EH (cell line): ENCODE measurements at places on chromosomes 1 and 21.

DNA sequence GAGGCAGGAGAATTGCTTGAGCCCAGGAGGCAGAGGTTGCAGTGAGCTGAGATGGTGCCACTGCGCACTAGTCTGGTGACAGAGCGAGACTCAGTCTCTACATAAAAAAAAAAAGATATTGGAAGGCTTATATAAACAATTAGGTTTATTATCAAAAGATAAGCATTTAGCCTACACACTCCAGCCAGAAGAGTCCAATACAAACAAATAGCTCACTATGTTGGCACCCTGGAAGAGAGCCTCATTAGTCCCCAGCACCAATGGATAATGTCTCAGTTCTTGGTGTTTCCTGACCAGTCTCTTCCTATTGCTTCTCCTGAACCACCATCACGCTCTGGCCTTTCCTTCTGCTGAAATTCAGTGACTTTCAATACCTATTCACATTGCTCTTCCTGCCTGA lies 48.6 kb upstream of the ATP1A1 start:
- DNase-seq = no peak

GRCh38 chr21:39874206-39874605 lies 7.0 kb downstream of the PCP4 start:
- no peak for DNase-seq

DNA sequence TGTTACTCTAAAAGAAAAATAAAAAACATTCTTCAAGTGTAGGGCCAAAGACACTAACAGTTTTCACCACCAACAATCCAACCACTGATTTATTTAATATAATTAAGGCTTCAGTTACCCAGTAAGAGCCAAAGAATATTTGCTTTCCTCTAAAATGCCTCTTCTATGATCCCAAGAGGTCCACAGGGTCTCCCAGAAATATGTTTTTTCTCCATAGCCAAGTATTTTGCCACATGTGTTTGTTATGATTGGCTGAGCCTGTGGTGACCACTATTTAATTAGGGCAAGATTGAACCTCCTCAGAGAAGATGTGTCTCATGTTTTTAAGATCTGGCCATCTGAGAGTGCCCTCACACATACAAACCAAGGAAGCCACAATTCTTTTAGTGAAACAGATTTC lies 135.9 kb downstream of the TPR start:
- peak; percentile 81 for DNase-seq

GRCh38 chr1:51175278-51175677 lies 60.8 kb upstream of the RNF11 start:
- no peak for DNase-seq

DNA sequence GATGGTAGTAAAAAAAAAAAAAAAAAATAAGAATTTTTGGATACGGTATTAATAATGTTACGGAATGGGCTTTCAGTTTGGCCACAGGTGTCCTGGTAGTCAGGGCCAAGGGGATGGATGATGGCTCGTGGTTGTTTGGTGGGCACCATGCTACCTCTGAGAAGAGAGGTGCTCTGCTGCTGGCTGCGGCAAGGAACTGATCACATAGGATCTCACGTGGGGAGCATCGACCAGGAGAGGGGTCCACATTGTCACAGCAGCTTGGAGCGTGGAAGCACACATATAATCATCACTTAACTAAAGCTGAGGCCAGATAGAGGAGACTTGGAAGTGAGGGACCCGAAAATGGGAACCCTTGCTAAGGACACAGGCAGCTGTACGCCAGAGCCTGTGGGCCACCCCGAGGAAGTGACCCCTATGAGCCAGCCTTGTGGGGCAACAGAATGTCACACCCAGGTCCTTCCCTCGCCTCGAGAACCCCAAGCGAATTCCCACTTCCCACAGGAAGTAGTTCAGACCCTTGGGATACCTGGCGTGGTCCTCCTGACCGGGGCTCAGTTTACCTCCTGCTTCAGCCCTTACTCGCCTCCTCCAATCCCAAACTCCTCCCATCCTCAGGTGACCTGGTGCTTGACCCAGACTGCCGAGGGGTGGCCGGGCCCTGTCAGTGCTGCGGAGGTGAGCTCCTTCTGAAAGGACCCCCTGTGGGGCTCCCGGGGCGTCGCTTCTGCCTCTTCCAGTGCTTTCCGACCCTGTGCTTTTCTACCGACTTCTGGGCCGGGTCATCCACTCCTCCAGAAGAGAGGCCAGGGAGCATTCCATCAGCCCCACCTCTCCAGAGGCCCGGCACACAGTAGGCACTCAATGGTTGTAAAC lies 222.0 kb downstream of the CAMTA1 start:
- no peak for DNase-seq

GRCh38 chr1:39609618-39610331 lies 29.7 kb downstream of the HEYL start:
- peak; percentile 43 for DNase-seq

DNA sequence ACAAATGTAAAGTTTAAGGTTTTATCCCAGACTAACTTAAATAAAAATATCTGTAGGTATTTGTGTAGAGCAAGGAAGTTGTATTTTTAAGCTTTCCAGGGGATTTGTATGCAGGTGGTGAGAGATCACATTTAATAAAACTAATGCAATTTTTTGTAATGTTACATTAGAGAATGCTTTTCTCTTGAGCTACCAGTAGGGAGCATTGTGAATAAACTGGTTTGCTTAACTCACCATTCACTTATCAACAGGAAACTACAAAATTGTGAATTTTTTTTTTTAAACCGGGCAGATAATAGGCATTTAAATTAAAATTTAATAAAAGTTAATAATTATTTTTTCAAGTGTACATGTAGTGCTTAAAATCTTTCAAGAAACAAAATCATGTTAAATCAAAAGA lies 78.6 kb downstream of the IVNS1ABP start:
- peak; percentile 33 for DNase-seq

DNA sequence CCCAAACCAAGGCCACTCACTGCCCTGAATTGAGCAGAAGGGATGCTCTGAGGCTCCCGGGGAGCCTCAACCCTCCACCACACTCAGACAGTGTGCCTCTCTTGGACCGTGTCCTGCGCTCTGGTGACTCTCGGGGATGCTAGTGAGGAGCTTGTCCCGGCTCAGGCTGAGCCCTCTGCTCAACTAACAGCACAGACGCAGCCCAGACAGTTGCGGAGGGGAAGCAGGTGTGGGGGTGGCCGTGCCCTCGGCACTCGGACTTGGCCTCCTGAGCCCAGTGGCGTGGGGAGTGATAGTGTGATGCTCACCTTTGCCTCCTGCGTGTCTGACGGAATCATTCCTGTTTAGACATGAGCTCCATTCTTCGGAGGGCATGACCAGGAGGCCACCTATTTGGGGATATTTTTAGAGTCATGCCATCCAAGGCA lies 15.4 kb upstream of the SLC19A1 start:
- no peak for DNase-seq

DNA sequence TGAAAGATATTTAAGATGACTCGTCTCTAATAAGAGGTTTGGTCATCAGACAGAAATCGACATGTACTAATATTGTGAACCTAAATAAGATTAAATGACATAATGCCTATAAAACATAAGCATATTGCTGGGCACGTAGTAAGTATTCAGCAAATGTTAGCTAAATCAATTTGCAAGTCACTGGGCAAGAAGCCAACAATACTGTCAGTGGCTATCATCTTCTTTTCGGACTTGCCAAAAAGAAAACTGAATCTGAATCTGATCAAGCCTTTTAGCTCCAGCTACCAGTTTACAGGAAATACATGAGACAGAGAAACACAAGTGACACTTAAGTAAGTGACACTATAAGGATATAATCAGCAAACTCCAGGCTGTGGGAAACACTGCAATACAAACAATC lies 46.0 kb downstream of the RPL5 start:
- DNase-seq = peak; percentile 34

DNA sequence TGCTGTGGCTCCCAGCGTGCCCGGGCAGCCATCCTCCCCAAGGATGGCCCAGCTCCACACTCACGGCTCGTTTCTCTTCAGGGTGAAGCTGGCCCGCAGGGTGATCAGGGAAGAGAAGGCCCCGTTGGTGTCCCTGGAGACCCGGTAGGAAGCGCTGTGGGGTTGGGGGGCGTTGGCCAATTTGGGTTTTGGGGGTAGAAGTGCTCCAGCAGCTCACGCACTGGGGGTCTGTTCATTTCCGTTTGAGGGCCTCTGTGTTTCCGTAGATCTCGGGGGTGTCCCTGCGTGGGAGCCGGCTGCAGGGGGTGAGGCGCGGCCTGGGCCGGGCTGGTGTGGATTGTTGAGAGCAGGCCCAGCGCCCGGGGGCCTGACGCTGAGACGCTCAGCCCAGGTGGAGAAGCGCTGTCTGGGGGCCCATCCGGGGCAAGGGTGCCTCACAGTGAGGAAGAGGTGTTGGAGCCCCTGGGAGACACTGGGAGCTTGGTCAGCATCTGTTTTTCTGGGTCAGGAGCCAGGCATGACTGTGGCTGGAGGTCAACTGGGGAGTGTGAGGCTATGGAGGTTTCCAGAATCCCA lies 12.6 kb downstream of the COL6A1 start:
- peak; percentile 32 for DNase-seq

DNA sequence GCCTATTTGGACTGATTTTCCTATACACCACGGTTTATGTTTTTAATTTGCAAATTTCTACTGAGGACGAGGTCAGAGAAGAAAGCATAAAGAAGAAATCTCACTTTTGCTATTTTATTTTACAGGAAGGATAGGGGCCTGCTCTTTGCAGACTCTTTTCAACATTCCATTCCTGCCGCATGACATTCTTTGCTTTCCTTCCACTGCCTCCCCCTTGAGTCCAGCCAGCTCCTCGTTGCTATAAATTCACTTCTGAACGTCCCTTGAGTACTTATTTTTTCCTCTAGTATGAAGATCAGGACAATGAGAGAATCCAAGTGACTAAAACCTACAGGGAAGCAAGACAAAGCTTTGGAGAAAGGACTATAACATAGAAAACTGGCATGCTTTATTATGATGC lies 53.4 kb upstream of the PTGFR start:
- DNase-seq = peak; percentile 40

DNA sequence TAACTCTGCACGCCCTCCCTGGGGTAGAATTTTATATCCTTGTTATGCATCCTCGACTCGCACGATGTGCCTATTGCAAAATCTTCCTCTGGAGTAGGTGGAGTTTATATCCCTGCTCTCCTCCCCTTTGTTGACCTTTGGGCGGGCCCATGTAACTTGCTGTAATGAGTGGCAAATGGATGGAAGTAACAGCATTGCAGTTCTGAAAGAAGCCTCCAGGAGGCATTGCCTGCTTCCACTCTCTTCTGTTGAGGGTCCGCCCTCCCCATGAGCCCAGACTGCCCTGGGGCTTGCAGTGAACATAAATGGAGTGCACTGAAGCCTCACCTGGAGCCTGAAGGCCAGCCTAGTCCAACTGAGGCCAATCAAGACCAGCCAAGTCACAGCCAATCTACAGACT lies 62.2 kb upstream of the GRIK3 start:
- no peak for DNase-seq

GRCh38 chr1:49163031-49163430 lies 386.3 kb upstream of the BEND5 start:
- DNase-seq = no peak

DNA sequence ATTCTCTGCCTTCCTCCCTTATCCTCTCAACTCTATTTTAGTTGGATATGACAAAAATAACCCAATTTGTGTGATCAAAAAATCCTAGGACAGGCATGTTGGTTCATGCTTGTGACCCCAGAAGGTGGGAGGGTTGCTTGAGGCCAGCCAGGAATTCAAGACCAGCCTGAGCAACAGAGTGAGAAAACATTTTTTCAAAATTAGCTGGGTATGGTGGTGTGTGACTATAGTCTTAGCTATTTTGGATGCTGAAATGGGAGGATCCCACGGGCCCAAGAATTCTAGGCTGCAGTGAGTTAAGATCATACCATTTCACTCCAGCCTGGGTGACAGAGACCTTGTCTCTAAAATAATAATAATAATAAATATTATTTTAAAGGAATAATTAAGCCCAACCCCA lies 1383.1 kb upstream of the ADGRL2 start:
- DNase-seq = peak; percentile 89

- no peak for DNase-seq
Observed at GRCh38 chr1:107794571-107794970, 170.4 kb downstream of the VAV3 start.

GRCh38 chr1:17562375-17562774 lies 22.9 kb downstream of the ARHGEF10L start:
- no peak for DNase-seq

DNA sequence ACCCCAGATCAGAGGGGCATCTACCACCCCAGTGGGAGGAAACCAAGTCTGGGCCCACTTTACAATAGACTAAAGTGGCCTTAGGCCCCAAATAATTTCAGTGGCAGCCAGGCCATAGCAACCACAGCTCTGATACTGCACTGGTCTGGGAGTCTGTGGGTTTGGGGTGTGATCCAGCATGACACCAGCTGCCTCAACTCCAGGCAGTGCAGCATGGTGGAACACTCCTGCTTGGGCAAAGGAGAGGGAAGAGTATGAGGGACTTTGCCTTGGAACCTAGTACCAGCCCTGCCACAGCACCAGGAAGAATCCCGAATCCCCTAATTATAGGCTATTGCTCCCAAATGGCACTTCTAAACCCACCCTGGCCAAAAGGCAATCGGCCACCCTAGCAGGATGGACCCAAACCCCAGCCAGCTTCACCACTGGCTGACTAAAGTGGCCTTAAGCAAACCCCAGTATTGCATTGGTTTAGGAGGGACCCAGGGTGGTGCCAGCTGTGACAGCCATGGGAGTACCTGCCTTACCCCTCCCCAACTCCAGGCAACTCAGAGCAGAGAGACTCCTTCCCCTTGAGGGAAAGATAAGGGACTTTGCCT lies 47.1 kb downstream of the PACC1 start:
- no peak for DNase-seq

DNA sequence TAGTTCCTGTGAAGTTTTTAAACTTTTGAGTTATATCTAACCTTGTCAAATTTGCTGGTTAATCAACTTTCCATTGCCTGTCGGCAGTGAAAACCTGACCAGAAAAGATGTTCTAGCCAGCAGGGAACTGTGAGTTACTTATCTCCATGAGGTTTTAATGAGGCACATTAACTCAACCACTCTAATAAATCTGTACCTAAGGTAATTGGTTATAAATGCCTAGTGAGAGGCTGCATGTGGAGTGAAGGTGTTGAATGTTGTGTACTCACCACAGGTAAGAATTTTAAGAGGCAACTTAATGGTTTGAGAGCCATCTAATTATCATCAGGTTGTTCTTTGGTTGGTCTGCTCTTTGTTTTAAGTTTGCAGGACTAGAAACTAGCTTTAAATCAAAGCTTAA lies 138.4 kb upstream of the LHX8 start:
- no peak for DNase-seq
